ENCODE measurements at places on chromosomes 5 and 9.

- DNase-seq = no peak
These were observed 85.0 kb downstream of the DNAH5 start for GRCh38 chr5:13859270-13860065.

DNA sequence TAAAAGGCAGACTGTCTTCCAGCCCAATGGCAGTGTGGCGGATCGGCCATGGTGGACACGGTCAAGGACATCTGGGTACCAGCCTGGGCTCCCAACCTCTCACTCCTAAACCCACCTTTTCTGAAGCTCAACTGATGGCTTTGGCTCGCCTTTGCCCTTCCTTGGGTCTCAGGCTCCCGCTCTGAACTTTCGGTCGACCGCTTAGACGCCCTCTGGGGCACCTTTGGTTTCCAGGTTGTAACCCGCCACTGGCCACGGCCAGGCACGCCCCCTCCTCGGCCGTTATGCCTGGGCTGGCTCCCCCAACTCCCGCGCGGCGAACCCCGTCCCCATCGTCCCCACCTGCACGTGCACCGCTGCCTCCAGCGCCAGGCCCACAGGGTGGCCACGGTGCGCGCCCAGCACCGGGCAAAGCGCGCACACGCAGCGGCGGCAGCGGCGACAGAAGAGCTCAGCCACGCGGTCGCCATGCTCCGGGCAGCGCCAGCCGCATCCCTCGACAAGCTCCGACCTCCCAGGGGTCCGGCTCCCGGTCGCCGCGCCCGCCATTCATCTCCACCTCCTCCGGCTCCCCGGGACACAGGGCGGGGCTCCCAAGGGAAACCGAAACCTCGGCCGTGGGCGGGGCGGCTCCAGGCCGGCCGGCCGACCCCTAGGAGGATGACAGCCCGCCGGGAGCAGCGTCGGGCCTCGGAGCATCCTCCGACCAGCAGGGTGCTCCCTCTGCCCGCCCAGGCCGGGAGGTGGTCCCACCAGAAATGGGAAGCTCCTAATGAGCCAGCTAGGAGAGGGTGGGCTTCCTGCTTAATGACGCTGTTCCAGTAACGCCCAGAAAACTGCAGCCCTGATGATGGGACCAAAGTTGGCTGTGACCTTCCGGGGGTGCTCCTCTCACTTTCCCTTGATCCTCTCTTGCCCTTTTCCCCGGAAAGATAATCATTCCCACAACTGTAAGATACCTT, at the start of gene TRIM14:
Gene TRIM14 (minus strand): TSS at position 583 of the 962 bp plus-strand sequence. CDS start 34 bp downstream, at position 549.
- DNase-seq = peak; percentile 45

GRCh38 chr5:79853676-79854418, 137.2 kb downstream of the MTX3 start:
- DNase-seq = no peak

GRCh38 chr9:124343533-124344290, 71.5 kb downstream of the PSMB7 start:
- no peak for DNase-seq

DNA sequence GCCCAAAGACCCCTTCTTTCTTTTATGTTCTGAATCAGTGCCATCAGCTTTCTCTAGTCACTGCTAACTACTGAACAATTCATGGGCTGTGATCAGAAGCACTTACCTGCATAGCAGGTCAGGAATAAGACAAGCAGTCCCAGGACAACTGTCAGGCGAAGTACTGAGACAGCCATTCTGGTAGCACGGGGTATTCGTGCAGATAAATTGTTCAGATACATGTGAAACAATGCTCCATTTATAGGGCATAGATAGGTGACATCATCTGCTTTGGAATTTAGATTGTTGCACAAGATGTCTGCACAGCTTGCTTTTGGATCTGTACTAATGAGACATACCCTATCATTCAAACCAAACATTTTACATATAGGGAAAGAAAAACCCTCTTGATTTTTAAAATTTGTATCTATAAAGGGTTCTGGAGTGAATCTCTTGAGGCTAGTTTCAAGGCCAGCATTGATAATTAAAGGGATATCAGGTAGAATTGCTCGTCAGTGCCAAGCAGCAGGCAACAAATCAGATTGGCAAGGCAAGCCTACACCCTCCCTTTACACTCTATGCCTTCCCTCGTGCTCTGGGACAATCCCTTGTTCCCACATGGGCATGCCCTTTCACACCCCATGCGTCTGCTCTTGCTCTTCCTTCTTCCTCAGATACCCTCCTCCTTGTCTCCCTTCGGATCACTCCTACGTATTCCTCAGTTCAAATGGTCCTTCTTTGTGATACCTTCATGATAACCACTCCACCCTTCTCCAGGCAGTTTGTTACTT, at the start of gene C5orf46:
Gene C5orf46 (minus strand): TSS at position 213 of the 770 bp plus-strand sequence. CDS start 37 bp downstream, at position 176.
- DNase-seq = no peak

- no peak for DNase-seq
These were observed 70.9 kb downstream of the SH3RF2 start for GRCh38 chr5:146007270-146007669.

- peak; percentile 21 for DNase-seq
These were observed 402 bp downstream of the BRD8 start for GRCh38 chr5:138177941-138178515.

DNA sequence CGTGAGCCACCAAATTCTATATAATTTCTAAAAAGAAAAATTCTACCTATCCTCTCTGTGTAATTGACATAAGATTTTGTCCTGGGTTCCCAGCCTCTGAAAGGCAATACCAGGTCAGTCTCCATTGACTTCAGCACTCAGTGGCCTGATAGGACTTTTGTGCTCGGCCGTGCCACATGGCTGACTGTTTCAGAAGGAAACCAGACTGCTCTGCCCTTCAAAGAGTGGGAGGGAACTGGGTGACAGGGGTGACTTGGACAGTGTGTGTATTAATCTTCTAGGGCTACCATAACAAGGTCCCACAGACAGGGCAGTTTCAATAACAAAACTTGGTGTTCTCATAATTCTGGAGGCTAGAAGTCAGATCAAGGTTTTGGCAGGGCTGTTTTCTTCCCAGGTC, 43.0 kb downstream of the ARHGAP26 start:
- no peak for DNase-seq

GRCh38 chr5:123087173-123088030, 1.6 kb upstream of the PRDM6 start:
- DNase-seq = no peak

GRCh38 chr5:318341-318897, 3.1 kb upstream of the AHRR start:
- no peak for DNase-seq

- no peak for DNase-seq
These were observed 958 bp upstream of the HSPA5 start for GRCh38 chr9:125241863-125242739.

DNA sequence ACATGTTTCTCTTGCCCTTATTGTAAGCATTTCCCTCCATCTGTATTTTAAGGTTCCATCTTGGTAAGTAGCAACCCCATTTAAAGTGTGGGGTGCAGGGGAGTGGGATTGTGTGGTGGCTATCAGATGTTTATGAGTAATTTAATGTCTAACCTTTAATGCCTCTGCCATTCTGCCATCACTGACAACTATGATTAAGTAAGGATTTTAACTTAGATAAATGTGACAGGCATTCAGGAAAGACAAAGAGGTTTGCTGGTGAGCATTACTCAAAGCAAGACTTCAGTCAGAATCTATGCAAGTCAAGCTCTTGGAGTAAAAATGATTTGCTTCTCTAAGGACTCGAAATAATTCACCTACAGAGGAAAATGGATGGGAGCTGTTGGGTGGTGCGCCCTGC, 143.0 kb downstream of the NXNL2 start:
- no peak for DNase-seq

GRCh38 chr5:174418809-174419539, 305.4 kb upstream of the MSX2 start:
- peak; percentile 1 for DNase-seq

DNA sequence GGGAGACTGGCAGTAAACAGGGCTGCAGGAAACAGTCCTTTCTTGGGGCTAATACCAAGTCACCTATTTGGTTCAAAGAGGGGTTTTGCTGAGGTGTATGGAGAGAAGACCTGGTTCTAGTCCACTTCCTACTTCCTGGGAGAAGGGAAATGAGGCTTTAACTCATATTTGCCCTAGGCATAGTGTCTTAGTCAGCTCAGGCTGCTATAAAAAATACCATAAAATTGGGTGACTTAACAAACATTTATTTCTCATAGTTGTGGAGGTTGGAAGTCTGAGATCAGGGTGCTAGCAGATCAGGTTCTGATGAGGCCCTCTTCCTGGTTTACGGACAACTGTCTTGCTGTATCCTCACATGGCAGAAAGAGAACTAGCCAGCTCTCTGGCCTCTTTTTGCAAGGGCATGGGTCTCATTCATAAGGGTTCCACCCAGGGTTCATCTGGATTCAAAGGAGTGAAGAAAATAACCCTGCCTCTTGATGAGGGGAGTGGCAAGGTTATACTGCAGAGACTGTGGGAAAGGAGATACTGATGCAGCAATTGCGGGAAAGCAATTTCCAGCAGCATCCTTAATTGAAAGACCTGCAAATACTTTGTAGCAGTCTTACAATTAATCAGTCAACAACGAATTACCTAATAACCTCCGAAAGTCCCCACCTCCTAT, 40.5 kb downstream of the ANKDD1B start:
- no peak for DNase-seq

- no peak for DNase-seq
These were observed 845 bp upstream of the SLC46A2 start for GRCh38 chr9:112891521-112891920.

DNA sequence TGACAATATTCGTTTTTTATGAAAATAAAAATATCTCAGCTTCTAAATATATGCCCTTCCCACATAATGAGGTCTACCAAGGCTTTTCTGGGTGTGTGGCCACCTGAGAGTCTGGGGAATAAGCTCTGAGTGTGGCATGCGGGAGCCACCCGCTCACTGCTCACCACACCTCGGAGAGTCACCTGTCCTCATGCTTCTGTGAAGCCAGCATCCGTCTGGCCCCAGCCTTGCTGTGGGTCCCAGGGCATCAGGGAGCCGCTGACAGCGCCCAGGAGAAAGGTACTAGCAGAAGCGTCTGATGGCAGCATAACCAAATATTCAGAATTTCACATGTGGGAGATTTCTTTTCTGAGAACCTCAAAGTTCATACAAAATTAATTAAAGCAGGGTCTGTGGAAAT, 133.2 kb upstream of the IRX4 start:
- no peak for DNase-seq

DNA sequence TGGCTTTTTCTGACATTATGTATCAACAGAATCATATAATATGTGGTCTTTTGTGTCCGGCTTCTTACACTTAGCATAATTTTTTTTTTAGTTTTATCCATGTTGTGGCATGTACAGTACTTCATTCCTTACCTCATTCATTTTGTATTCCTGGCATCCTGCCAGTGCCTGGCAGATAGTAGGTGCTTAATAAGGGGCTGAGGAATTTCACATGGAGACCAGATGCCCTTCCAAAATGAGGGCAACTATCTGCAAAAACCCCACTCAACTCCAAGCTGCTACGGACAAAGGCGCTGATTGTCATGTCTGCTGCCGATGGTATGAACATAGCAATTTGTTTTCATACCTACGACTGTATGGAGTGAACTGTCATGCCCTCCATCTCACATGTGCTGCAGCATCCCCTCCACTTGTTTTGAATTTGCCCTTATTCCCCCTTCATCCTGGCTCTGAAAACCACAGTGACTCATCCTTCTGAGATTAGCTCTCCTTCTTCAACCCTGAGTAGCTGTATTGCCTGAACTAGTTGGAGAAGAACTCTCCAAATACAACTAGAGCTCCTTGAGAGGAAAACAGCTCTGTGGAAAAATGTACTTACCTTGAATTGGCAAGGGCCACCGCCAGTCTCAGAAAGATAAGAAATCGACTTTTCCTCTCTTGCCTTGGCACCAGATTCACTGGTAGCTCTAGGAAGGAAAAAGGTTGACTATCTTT, 41.3 kb upstream of the FOXE1 start:
- no peak for DNase-seq

- DNase-seq = no peak
These were observed 192.0 kb downstream of the IRX1 start for GRCh38 chr5:3787604-3788003.
